ENCODE measurements at places on chromosomes 12 and 14.

DNA sequence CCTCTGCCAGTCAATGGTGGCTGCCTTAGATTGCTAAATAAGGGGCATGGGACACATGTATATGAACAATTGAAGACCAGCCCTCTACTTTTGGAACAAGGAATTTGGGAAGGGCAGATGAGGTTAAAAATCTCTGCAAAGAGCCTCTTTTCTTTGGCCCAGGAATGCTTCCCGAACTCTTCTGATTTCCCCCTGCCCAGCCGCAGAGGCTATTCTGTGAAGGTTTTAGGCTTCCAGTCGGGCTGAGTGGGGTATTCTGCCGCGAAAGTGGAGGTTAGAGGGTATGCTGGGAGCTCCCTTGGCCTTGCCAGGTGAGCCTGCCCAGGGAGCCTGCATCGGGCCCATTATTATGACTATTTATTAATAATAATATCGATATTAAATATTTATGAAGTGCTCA is 1.2 kb downstream of the POU6F1 start:
- no peak for DNase-seq

DNA sequence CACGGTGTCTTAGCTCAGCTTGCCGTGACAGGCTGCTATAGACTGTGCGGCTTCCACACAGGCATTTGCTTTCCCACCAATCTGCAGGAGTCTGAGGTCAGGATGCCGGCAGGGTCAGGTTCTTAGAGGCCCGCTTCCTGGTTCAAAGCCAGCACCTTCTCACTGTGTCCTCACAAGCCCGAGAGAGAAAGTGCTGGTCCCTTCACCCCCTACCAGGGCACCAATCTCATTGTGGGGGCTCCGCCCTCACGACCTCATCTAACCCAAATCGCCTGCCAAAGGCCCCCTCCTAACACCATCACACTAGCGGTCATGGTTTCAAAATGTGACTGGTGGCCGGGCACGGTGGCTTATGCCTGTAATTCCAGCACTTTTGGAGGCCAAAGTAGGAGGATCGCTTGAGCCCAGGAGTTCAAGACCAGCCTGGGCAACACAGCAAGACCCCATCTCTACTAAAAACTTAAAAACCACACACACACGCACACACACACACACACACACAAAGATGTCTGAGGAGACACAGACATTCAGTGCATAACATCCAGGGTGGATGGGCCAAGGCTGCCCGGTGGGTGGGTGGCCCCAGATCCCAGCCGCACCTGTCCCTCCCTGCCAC is 26.8 kb downstream of the MMP17 start:
- no peak for DNase-seq

GRCh38 chr12:116537101-116537904 is 21.9 kb upstream of the MAP1LC3B2 start:
- no peak for DNase-seq

- DNase-seq, result no peak
These were observed 10.8 kb downstream of the DNAI7 start for GRCh38 chr12:25184132-25184531.

GRCh38 chr14:50524731-50525515 is 7.4 kb downstream of the MAP4K5 start:
- DNase-seq, result no peak

DNA sequence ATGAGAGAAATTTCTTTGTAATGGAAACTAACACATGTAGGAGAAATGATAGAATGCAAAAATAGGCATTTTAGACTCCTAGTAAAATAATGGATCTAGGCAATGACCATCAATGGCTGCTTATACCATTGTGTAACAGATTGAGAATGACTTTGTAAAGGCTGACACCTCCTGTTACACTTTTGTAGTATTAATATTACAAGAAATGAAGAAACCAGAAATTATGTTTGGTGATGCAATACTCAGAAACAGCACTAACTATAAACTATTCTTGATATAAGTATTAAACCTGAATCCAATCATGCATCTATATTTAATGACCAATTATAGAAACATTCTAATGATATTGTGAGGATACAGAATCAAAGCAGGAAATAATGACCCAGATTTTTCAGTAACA is 108.5 kb upstream of the CNTN1 start:
- DNase-seq, result no peak

DNA sequence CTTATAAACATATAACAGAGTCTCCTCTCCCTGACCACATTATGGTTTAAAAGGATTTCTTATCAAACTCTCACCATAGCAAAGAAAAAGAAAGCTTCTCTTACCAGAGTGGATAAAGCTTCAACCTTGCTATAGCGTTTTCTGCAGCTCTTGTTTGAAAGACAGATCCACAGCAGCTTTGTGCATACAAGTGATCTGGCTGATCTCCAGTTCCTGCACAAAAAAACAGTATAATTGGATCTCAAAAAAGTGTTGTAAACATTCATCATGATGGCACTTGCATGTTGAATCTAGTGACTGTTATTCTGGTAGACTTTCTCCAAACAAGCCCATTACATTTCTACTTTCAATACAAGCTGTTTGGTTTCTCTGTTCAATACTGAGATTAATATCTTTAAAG is 178.9 kb upstream of the MGAT4C start:
- DNase-seq, result no peak

DNA sequence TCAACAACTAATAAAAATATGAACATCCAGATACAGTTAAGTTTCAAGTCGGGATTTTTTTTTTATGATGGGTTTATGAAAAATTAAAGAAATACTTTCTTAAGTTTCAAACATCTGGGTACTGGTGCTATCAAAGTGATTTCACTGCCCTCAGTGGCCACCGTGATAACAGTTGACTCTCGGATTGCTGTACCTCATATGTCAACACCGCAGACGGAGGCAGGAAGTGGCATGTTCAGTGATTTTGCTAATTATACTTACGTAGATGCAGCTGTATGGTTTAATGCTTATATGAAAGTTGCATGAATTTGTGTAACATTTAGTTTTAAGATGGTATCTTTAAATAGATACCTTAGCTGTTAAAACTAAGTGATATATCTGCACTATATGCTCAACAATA is 20.8 kb upstream of the FBLN5 start:
- DNase-seq, result no peak

DNA sequence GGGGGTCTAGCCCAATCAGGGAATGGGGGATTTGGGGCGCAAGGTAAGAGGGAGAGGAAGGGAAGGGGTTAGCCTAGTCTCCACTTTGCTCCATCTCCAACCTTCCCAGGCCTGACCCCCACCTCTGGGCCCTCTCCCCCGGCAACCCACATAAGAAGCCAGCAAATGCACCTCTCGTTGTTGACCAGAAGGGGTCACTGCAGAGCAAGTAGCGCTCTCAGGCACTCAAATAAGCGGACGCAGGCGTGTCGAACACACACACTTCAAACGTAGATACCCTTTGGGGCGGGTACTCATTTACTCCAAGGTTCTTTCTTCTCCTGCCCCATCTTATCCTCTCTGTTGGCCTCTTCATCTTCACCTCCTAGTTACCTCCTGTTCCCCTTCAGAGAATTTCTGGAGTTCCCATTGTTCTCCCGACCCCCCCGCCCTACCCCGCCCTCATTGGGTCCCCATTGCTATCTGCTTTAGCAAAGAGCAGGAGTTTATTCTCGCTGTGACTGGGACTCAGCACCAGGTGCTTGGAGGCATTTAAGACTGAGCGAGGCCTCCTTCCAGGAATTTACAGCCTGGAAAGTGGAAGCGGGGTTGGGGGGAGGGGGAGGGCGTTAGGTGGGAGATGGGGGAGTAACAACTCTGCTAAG is 1.5 kb upstream of the SRRM4 start:
- no peak for DNase-seq

GRCh38 chr14:86858591-86858990 is 1134.4 kb downstream of the GALC start:
- no peak for DNase-seq

GRCh38 chr12:132954471-132955048 is 1.5 kb downstream of the ZNF605 start:
- no peak for DNase-seq

DNA sequence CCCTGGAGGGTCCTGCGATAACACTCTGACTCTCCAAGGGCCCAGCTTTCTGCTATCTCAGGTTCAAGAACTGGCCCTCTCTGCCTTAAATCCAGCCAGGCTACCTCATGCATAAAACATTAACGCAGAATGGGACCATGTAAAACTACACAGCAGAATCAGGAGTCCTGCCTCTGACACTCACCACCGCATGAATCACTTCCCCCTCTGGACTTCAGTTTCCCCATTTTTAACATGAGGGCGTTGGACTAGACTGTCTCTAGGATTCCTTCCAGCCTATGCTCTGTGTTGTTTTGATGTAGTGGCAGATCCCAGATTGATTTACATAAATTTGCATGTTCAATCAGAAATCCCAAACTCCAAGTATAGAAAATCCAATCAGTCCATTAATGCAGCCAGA is 3.3 kb downstream of the NCKAP5L start:
- DNase-seq, result no peak

GRCh38 chr12:25529738-25530137 is 23.3 kb downstream of the LMNTD1 start:
- DNase-seq, result no peak

DNA sequence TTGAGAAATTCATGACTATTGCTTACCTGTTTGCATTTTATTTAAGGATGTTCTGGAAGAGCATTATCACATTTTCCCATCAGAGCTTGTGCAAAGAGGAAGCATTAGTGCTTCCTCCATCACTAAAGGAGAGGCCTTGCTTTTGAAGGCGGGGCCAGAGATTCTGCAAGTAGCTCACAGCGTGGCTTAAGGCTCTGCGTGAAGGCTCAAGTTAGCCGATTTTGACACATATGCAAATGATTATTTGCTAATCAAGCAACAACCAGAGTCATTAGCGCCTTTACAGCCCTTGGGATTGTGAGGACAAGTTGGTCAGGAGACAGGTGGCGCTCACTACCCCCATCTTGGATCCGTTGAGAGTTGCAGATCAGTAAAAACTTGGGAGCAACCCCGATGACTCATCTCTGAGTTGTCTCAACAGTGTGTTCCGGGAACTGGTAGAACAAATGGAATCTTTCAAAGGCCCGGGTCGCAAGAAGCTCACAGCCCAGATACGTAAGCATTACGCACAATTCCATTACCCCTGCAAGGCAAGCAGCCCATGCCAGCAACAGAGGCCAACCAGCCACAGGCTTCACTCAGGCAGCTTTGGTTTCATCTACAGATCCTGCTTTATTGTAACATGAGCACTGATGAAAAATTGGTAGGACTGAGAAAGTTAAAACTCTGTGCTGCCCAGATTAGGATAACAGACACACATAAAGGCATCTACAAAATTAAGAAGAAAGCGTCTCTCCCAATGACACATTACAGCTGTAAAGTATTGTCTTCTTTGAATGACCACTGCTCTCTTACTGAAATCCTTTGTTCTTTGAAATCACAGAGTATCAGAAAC is 34.9 kb upstream of the SPTSSA start:
- DNase-seq, result no peak

- no peak for DNase-seq
These were observed 6.2 kb downstream of the PSMA6 start for GRCh38 chr14:35298351-35298750.

DNA sequence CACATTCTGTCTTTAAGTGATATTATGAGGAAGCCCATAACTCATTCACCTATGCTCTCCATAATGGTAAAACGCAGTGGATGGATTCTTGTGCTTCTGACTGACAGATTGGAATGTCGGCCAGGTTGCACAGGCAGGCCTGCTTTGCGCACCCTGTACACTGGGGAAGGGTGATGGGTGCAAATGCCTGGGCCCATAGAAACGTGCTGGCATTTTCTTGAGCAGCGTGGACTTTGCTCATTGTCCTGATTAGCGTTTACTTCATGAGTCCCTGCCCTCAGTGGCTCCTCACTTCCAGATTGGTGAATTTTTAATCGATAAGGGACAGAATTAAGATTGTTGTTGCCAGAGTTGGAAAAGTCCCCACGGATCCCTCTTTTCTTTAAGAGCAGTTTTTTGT is 80.9 kb upstream of the TRAF3 start:
- DNase-seq, result no peak

GRCh38 chr14:90601563-90601962 is 204.7 kb downstream of the CALM1 start:
- no peak for DNase-seq

- no peak for DNase-seq
These were observed 115.9 kb downstream of the GPR135 start for GRCh38 chr14:59349258-59349701.

DNA sequence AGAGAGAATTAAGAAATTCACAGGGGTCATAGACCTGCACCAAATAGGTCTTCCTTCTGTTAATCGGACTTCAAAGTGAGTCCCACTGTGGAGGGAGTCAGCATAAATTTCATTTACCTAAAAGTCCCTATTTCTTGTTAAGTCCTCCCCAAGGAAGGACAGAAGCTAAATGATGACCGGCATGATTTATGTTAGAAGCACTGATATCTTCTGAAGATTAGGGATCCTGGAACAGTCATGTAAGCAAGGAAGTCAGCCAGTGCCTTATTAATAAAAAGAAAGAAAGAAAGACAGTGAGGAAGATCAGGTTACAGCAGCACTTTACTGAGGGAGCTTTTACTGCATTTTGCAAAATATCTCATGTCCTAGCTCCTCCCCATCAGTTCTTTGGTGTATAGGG is 287.5 kb downstream of the FOXG1 start:
- no peak for DNase-seq

DNA sequence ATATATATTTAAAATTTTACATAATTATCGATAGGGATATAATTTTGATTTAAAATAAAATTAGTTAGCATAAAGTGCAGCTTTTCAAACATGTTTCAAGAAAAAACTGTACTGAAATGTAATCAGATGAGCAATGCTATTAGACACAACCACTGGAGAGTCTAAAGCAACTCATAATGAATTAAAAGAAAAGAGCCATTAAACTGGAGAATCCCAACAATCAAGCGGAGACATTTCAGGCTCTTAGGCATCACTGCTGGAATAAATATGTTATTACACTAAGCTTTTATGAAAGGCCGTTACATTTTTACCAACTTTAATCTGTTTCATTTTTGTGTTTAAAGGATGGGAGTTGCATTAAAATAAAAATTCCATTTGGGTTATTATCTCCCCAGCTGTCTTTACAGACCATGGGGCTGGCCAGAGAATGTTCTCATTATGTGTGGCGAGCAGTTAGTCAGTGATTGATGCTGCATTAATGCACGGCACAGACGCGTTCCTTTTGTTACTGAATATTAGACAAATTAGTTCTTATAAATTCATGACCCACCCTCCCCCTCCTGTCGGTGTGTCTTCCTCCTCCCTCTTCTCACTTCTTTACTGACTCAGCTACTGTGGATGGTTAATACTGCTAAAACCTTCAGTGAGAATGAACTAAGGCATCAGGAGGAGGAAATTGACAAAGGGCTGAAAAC is 156.8 kb downstream of the PDZRN4 start:
- no peak for DNase-seq

GRCh38 chr14:58584383-58584782 is 53.4 kb upstream of the DACT1 start:
- DNase-seq, result no peak

GRCh38 chr14:85534458-85535293 is 4.7 kb downstream of the FLRT2 start:
- DNase-seq, result no peak

Measured in stimulated activated CD4-positive, alpha-beta T cell treated with anti-CD3 and anti-CD28 coated beads, Interleukin-12 subunit alpha, Interleukin-12 subunit beta, amount 100 ng/mL, for 24 hours (primary cell).